ENCODE measurements at places on chromosomes 16 and 17. TPM values are rescaled to one million over a fixed set of nuclear protein-coding genes. Genes with fewer than 3 reads are reported as not detected.

GRCh38 chr16:85480727-85481101, 132.4 kb upstream of the GSE1 start:
- no peaks in the 10 kb centered on the region for H3K36me3 ChIP-seq
- no peak for DNase-seq
- no peaks in the 10 kb centered on the region for H3K4me1 ChIP-seq
- H3K27ac ChIP-seq: no peak overlapping the region
- no peak overlapping the region for H3K4me3 ChIP-seq

GRCh38 chr17:6555331-6556120, 829 bp downstream of the PITPNM3 start:
- H3K27me3 ChIP-seq: no peaks in the 10 kb centered on the region
- no peaks in the 10 kb centered on the region for H3K36me3 ChIP-seq
- H3K4me1 ChIP-seq: no peaks in the 10 kb centered on the region
- H3K4me3 ChIP-seq: peak overlapping the region; percentile 34
- peak; percentile 65 for DNase-seq

DNA sequence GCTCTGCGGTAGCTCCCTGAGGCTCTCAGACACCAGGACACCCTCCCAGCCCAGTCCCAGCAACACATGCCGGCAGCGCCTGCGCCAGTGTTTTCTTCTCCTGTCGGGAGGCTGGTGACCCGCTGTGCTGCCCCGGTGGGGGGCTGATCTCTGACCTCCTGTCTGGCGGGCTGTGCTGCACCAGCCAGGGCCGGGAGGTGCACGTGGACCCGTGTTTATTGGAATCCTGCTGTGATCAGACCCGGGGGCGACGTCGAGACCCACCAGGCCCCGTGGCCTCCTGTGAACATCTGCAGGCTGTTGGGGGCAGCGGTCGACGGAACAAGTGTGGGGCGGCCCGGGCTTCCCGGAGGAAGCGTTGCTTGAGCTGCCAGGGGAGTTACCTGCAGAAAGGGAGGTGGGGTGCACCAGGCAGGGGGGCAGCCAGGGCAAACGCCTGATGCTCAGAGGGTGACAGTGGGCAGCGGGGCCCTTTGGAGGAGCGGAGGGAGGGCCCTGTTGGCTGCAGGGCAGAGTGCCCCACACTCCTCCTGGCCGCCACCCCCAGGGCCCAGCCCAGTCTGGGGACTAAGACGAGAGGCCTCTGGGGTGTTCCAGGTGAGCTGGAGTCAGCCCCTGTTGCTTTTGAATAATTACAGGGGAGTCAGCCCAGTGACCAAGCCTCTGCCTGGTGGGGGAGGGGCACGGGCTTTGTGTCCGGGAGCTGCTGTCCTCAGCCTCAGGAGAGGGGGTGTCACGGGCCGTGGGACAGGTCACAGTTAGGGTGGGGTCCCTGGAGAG, 2.3 kb upstream of the SSTR5 start:
- H3K4me3 ChIP-seq: no peak overlapping the region
- H3K27ac ChIP-seq: no peak overlapping the region
- no peaks in the 10 kb centered on the region for H3K4me1 ChIP-seq
- DNase-seq: no peak
- no peaks in the 10 kb centered on the region for H3K36me3 ChIP-seq

- H3K4me3 ChIP-seq: no peak overlapping the region
- no peak overlapping the region for H3K27ac ChIP-seq
- no peaks in the 10 kb centered on the region for H3K4me1 ChIP-seq
- no peaks in the 10 kb centered on the region for H3K27me3 ChIP-seq
- DNase-seq: no peak
- H3K36me3 ChIP-seq: no peaks in the 10 kb centered on the region
Observed at GRCh38 chr17:34845296-34845695, 116.0 kb downstream of the CCT6B start.

DNA sequence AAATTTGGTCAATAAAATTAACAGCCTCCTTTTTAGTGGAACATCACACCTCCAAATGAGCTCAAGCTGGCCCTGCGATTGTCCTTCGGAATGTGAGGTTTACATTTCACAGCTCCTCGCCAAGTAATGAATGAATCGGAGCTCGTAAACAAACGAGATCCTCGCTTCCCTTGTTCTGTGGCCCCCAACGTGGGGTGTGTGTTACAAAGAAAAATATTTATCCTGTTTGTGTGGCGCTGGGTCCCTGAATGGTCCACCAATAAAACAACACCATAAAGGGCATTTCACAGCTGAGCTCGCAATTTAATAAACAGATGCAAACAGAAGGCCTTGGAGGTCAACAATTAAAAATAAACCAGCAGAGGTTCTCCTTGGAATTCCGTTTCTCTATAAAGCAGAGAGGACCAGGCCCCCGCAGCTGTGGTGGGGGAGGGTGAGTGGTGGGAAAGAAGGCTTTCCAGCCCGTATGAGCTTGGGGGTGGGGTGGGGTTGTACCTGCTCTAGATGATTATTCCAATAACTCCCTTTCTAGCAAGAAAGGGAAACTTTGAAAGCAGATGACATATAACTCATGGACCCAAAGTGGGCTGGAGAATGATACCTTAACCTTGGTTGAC, 393.9 kb upstream of the SALL1 start:
- no peak overlapping the region for H3K27ac ChIP-seq
- H3K4me3 ChIP-seq: no peak overlapping the region
- no peaks in the 10 kb centered on the region for H3K36me3 ChIP-seq
- DNase-seq: no peak
- no peaks in the 10 kb centered on the region for H3K4me1 ChIP-seq
- no peaks in the 10 kb centered on the region for H3K27me3 ChIP-seq

- no peaks in the 10 kb centered on the region for H3K36me3 ChIP-seq
- no peaks in the 10 kb centered on the region for H3K4me1 ChIP-seq
- no peak overlapping the region for H3K4me3 ChIP-seq
- H3K27me3 ChIP-seq: no peaks in the 10 kb centered on the region
- no peak for DNase-seq
- H3K27ac ChIP-seq: no peak overlapping the region
Observed at GRCh38 chr16:63442246-63442645, 1406.0 kb upstream of the CDH8 start.

GRCh38 chr16:85168732-85169256, 56.5 kb upstream of the CIBAR2 start:
- no peak overlapping the region for H3K27ac ChIP-seq
- no peaks in the 10 kb centered on the region for H3K36me3 ChIP-seq
- DNase-seq: peak; percentile 50
- peaks cover 22% of the 10 kb centered on the region for H3K4me1 ChIP-seq
- H3K4me3 ChIP-seq: peak overlapping the region; percentile 11

- no peaks in the 10 kb centered on the region for H3K4me1 ChIP-seq
- peak; percentile 33 for DNase-seq
- no peaks in the 10 kb centered on the region for H3K36me3 ChIP-seq
- no peak overlapping the region for H3K27ac ChIP-seq
- H3K4me3 ChIP-seq: no peak overlapping the region
Observed at GRCh38 chr16:84308120-84308519, 13.4 kb downstream of the WFDC1 start.

DNA sequence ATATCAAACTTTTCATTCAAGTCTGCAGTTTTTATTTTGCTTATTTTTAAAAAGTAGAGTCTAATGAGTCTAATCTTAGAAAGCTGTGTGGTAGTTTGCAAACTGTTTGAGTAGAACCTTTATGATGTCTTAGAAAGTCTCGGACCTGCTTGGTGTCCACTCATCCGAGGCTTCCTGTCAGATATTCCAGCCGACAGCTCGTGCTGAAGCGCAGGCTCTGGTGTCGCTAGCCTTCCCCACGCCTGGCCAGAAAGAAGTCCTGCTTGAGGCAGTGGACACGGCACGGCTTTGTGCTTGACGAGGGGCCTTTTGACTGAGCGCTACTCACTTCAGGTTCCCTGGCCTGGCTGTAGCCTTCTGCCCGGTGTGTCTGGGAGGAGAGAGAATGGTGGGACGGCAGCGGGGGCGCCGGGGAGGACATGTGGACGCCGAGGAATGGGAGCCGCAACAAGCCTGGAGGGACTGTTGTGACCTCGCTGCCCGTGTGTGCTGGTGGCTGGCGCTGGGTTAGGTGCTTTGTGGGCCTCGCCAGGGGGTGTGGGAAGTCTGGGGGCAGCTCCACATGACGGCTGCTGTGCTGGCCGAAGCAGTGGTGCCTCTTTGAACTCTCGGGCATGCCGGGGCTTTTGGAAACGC, 33.5 kb downstream of the BANP start:
- no peaks in the 10 kb centered on the region for H3K4me1 ChIP-seq
- no peak overlapping the region for H3K27ac ChIP-seq
- H3K4me3 ChIP-seq: no peak overlapping the region

- H3K4me3 ChIP-seq: no peak overlapping the region
- H3K27me3 ChIP-seq: no peaks in the 10 kb centered on the region
- H3K4me1 ChIP-seq: peaks cover 8% of the 10 kb centered on the region
- H3K27ac ChIP-seq: no peak overlapping the region
- DNase-seq: no peak
- H3K36me3 ChIP-seq: no peaks in the 10 kb centered on the region
Observed at GRCh38 chr17:56596691-56597494, 3.4 kb downstream of the NOG start.

- H3K27ac ChIP-seq: no peak overlapping the region
- no peaks in the 10 kb centered on the region for H3K36me3 ChIP-seq
- no peak for DNase-seq
- no peaks in the 10 kb centered on the region for H3K27me3 ChIP-seq
- H3K4me3 ChIP-seq: no peak overlapping the region
- no peaks in the 10 kb centered on the region for H3K4me1 ChIP-seq
Observed at GRCh38 chr16:14345512-14346115, 274.5 kb downstream of the MRTFB start.

DNA sequence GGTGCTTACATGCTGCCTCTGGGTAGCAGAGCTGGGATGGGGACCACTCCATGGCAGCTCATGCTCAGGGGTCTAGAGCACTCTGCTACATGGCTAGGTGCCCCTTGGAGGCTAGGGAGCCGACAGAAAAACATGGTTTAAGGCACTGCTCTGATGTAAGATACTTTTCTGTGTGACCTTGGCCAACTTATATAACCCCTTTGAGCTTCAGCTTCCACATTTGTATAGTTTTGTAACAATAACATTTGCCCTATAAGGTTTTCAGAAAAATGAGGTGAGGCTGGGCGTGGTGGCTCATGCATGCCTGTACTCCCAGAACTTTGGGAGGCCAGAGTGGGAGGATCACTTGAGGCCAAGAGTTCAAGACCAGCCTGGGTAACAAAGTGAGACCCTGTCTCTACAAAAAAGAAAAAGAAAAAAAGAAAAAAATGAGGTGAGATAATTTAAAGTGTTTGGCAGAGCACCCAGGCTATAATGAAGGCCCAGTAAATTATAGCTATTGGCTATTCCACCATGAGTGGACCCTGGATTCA, 3.2 kb downstream of the CES4A start:
- H3K4me1 ChIP-seq: peaks cover 6% of the 10 kb centered on the region
- DNase-seq: no peak
- H3K27ac ChIP-seq: no peak overlapping the region
- H3K27me3 ChIP-seq: no peaks in the 10 kb centered on the region
- H3K36me3 ChIP-seq: no peaks in the 10 kb centered on the region
- H3K4me3 ChIP-seq: no peak overlapping the region

GRCh38 chr17:33126086-33126485, 134.4 kb downstream of the SPACA3 start:
- no peaks in the 10 kb centered on the region for H3K27me3 ChIP-seq
- no peak for DNase-seq
- no peak overlapping the region for H3K27ac ChIP-seq
- H3K4me3 ChIP-seq: no peak overlapping the region

DNA sequence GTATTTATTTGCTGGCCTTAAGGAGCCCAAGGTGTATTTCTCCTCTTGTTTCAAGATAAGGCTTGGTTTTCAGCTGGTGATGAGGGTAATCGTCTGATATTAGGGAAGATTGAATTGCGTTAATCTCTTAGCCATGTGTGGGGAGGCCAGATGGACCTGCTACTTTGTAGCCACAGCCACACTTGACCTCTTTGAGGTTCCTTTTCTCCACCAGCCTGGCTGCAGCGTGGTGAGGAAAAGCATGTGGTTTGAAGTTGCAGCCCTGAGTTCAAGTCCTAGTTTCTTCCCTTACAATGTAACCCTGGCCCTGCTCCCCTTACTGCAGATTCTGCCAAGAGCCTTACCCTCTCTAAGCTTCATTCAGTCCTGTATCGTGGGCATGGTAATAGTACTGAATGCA, 3.1 kb downstream of the MINK1 start:
- H3K36me3 ChIP-seq: no peaks in the 10 kb centered on the region
- no peaks in the 10 kb centered on the region for H3K27me3 ChIP-seq
- peaks cover 29% of the 10 kb centered on the region for H3K4me1 ChIP-seq
- H3K4me3 ChIP-seq: no peak overlapping the region

DNA sequence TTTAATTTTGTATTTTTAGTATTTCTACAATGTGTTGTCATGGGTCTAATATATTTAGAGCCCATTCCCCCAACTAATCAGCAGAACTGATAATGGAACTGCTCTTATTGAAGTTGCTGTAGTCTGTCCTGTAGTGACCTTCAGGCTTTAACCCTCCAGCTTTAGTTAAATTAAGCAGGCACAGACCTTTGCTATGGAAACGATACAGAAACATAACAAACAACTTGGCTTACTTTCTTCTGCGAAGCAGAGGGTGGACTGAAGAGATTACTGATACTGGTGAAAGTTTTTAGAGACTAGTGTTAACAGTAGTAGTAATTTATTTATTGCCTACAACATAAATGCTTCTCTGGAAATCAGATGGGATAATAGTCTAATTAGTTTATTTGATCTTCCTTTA, 61.4 kb downstream of the NFATC3 start:
- DNase-seq: no peak
- H3K4me3 ChIP-seq: no peak overlapping the region

GRCh38 chr16:1655269-1655807, 22.7 kb upstream of the JPT2 start:
- H3K27me3 ChIP-seq: no peaks in the 10 kb centered on the region
- H3K27ac ChIP-seq: no peak overlapping the region
- no peak for DNase-seq
- H3K4me3 ChIP-seq: no peak overlapping the region

- no peaks in the 10 kb centered on the region for H3K36me3 ChIP-seq
- DNase-seq: peak; percentile 82
- H3K27me3 ChIP-seq: no peaks in the 10 kb centered on the region
Observed at GRCh38 chr16:87945351-87946042, 5.7 kb upstream of the BANP start.

TP53TG3 gene
- total RNA-seq: not detected

ATP2C2 gene
- total RNA-seq: 2.8 TPM

TEX14 gene
- total RNA-seq: 0.06 TPM

KRT34 gene
- total RNA-seq: not detected

SHBG gene
- not detected for total RNA-seq

MT1M gene
- 10.8 TPM for total RNA-seq

GLIS2 gene
- total RNA-seq: 5.5 TPM

GPR139 gene
- total RNA-seq: not detected

LITAFD gene
- not detected for total RNA-seq
